HT-29 (cell line): ENCODE measurements at places on chromosomes 2 and 18.
A peak's percentile ranks its signal among the peaks of the same experiment; 100 is the strongest.

DNA sequence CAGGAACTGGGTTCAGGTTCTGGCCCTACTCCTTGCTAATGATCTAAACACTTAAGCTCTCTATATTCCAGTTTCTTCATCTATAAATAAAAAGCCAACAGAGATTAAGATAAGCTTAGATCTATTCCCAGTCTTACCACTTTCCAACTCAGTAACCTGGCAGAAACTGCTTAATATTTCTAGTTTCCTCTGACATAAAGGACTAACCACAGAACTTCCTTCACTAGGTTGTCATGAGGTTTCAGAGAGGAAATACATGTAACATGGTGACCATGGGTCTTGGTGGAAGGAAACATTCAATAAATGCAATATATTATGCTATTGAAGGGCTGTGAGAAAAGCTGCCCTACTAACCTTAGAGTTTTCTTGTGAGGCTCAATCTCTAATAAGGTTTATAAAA, 114.4 kb upstream of the PDE1A start:
- no peak for DNase-seq

DNA sequence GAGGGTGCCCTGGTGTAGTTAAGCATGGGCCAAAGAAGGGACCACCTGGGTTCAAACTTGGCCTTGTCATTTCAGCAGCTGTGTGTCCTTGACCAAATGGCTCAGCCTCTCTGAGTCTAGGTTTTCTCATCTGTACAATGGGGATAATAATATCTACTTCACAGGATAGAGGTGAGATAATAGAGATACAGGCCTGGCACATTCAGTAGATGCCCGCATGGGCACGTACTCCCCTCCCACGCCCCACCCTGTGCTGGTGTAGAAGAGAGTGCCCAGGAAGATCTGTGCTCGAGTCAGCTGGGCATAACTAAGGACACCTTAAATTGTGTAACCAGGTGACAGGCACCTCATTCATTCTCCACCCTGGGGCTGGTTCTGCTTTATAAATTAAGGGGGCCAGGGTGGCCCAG, 8.4 kb upstream of the TMEM185B start:
- no peak for DNase-seq

- no peak for DNase-seq
These were observed 613.2 kb downstream of the SLC4A3 start for GRCh38 chr2:220240641-220241040.

GRCh38 chr2:228657807-228658402, 476.4 kb upstream of the SPHKAP start:
- peak; percentile 53 for DNase-seq

DNA sequence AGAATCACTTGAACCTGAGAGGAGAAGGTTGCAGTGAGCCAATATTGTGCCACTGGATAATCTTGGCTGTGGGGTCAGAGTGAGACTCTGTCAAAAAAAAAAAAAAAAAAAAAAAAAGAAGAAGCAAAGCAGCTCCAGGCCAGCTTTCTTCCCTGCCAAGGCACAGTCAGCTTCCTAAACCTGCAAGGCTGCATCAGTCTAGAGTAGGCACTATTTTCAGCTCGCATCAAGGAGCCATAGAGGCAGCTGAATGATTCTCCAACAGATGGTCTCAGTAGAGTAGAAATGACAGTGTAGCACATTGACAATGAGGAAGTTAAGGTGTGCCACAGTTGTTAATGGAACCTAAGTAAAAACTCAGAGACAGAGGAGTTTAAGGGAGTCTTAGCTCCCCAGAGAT, 35.6 kb downstream of the BMP10 start:
- no peak for DNase-seq

DNA sequence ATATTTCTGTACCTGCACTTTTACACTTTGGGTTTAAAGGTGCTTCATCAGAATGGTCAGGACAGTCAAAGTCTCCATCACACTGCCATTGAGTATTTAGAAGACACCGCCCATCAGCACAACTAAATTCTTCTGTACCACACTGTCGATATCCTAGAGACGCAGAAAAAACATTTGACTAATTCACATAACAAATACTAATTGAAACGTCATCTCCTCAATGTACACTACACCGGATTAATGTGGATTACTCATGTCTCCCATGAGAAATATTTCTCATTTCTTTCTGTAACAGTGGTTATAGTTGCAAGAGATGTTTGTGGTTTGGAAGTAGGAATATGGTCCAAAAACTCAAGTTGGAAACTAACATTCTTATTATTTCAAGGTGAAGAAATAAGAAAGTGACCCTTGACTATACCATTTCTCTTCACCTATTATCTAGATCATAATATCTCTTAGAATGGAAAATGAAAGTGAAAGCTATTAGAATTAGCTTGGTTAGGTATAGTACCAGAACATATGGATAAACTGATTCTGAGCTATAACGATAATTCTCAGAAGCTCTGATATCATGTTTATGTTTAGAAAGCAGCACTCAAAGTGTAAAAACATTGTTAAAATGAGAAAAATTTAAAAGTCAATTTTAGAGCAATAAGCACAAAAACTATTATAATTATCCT, 1627.7 kb downstream of the LRP1B start:
- DNase-seq: no peak

DNA sequence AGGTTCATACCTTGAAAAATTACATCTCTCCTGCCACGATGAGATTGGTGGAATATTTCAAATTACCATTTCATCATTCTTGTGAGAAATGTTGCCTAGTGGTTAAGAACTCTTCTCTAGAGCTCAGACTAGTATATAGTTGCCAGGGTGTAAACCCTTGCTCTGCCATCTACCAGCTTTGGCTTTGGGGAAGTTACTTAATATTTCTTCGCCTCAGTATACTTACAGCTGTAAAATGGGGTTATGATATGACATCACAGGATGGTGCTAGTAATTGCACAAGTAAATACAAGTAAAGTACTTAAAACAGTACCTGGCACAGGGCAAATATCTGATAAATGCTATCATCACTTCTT, 1.5 kb downstream of the SPOPL start:
- peak; percentile 39 for DNase-seq

GRCh38 chr2:212931271-212931670, 220.1 kb downstream of the IKZF2 start:
- no peak for DNase-seq

- no peak for DNase-seq
These were observed 892.5 kb upstream of the LRRTM1 start for GRCh38 chr2:81196933-81197628.

- no peak for DNase-seq
These were observed 153.7 kb upstream of the VRK2 start for GRCh38 chr2:57892920-57893319.

DNA sequence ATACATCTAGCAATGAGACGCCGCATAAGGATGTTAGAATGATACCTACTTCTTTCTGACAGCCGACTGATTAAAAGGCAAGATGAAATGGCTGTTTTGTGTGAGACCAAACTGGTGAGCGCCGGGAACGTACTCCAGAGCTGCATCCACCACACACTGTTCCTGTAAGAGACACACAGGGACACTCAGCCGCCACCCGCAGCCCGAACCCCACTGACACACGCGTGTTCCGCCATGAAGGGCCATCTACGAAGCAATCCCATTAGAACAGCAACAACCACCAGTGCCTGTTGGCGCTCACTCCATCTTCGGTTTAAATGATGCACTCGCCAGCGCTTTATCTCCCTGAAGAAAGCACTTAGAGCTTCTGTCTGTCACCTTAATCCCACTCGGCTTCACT, 162.3 kb downstream of the LAMA1 start:
- DNase-seq: no peak

DNA sequence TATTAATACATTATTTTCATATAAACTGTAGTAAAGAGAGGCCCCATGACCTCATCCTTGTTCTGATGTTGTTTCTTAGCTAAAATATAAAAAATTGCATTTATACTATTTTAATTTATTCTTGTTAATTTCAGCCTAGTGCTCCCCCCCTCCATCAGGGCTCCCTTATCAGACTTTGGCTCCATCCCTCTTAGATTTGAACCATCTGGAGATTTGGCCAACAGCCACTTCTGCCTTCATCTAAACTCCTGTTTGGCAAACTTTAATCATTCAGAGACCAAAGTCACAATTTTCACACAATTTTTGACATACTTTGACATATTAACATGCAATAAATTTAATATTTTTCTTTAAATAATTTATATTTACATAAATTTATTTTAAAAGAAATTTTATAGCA, 569.3 kb downstream of the TDRD15 start:
- DNase-seq: no peak

DNA sequence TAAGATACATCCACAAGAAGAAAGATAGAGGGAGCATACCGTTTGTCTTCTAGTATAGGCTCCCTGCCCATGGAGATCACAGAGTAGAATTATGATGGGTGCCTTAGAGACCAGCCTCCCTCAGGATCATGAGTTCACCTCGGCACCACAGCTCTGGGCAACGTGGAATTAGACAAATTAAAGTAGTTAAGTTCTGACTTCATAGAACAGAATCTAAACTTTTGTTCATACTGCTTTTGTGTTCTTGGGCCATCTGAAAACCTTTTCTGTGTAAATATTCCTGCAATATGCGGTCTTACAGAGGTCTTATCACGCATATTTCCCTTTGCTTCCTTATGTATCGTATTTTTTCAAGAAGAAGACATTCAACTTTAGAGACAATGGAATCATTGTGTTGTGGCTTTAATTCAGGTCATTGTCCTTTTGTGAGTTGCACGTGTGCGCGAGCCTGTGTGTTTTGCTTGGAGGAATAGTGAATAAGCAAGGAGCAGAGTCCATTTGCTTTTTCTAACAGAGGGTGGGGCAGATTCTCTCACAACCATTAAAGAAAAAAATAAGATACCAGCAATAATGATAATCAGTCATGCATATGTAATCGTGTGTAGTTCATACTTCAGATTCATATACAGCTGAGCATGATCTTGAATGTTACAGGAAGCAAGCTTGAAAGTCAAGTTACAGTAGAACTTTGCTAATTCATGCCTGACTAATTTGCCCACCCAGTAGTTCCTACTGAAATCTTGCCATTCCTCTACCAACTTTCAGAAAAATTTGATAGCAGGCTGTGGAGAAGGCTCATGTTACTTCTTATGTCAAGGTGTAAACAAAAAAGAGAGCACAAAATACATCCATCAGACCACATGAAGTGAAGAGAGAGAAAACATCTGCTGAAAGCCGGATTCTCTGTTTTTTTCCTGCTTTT, 243.6 kb downstream of the NEDD4L start:
- peak; percentile 69 for DNase-seq

DNA sequence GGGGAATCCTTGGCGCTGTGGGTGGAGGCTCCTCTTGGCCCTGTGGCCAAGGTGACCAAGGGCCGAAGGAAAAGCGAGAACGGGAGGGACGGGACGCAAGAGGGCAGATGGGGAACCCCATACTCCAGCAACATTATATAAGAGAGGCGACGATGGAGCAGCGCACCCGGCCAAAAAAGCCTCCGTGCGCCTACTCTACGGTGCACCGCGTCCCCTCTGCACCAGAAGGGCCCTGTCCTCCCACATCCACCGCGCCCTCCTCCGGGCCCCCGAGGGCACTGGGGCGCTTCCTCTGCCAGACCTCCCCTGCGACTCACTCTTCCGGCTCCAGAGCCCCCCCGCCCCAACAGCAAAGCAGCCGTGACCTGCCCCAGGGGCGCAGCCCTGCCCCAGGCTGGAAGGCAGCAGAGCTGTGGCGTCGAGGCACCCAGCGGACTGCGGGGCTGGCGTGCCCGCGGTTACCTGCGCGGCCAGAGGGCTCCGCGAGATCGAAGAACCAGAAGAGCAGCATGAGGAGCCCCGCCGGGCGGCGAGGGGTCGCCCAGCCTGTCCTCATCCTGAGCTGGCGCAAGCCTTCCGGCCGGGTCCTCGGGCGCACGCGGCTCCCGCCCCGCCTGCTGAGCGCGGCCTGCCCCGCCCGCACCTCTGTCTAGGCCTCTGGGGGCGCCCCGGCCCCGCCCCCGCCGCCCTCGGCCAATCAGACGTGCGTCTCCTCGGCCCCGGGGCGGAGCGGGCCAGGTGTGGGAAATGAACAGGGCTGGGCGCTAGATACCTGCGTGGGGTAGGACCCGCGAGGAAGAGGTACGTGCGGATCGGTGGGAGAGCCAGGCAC, 106.3 kb upstream of the CD302 start:
- peak; percentile 94 for DNase-seq

DNA sequence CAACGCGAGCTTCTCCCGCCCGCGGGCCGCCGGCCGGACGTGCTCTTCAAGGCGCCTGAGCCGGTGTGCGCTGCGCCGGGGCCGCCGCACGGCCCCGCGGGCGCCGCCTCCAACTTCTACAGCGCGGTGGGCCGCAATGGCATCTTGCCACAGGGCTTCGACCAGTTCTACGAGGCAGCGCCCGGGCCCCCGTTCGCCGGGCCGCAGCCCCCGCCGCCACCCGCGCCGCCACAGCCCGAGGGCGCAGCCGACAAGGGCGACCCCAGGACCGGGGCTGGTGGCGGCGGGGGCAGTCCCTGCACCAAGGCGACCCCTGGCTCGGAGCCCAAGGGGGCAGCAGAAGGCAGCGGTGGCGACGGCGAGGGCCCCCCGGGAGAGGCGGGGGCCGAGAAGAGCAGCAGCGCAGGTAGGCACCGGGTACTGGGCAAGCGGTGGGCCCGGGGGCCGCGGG, 676 bp downstream of the HOXD11 start:
- DNase-seq: no peak

GRCh38 chr2:175318542-175318941, 137.0 kb upstream of the ATP5MC3 start:
- DNase-seq: no peak

- no peak for DNase-seq
These were observed 9.5 kb upstream of the RNF103 start for GRCh38 chr2:86633155-86633651.
